ENCODE measurements at places on chromosomes 16 and 17.

GRCh38 chr16:31696968-31697743 lies 169.5 kb downstream of the AHSP start:
- DNase-seq, result peak; percentile 39

GRCh38 chr17:66339561-66339960 lies 37.1 kb downstream of the PRKCA start:
- no peak for DNase-seq

GRCh38 chr17:77457572-77458201 lies 316.9 kb downstream of the SEC14L1 start:
- no peak for DNase-seq

GRCh38 chr16:783404-784161 lies 4.6 kb downstream of the RPUSD1 start:
- no peak for DNase-seq

GRCh38 chr17:28142305-28142704 lies 99.8 kb downstream of the NLK start:
- DNase-seq, result no peak

DNA sequence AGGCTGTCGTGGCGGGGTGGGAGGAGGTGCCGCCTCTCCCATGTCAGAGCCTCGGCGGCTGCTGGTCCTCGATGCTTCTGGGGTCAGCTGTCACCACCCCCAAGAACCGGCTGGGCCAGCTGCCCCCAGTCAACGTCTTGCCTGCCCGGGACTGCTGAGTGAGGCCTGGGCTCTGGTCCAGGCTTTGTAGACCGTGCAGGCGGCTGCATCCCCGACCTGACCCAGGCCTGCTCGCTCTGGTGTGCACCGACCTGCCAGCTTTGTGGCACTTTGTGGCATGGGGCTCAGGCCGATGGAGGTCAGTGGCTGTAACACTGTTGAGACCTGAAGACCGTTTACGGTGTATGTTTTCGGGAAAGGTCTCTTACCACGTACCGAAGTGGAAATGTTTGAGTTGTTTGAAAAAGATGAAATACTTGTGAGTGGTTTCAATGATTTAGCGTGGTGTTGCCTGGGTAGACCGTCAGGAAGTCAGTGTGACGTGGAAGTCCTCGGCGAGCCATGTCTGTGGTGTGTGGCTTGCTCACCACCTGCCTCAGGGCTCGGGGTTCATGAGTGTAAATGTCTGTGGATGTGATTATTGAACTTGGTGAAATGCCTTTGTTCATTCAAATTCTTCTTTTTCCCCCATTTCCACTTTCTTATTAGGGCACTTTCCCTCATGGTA lies 53.2 kb upstream of the ZNF750 start:
- DNase-seq, result no peak

- DNase-seq, result peak; percentile 76
Observed at GRCh38 chr17:48241131-48241591, 133.6 kb downstream of the SNX11 start.

- no peak for DNase-seq
Observed at GRCh38 chr17:16513873-16514272, 21.9 kb upstream of the LRRC75A start.

- no peak for DNase-seq
Observed at GRCh38 chr16:5607169-5607568, 509.6 kb upstream of the EEF2KMT start.

- no peak for DNase-seq
Observed at GRCh38 chr16:4976611-4977145, 18.5 kb downstream of the SEC14L5 start.

GRCh38 chr17:30292286-30292858 lies 628 bp upstream of the BLMH start:
- no peak for DNase-seq

DNA sequence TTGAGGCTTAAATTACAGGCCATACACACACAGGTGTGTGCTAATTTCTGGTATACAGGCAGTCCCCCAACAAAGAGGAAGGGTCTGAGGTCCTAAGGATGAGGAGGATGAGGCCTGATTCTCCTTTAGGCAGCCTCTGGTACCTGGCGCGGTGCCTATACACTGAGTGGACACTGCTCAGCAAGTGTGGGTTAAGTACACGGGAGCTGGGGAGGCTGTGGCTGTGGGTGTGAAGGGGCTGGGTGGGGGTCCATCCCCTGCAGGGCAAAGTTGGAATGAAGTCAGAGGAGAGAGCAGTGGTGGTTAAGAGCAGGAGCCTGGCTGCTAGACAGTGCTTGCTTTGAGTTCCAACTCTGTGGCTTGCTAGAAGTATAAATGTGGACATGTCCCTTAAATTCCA lies 10.9 kb downstream of the MRM1 start:
- DNase-seq, result no peak

DNA sequence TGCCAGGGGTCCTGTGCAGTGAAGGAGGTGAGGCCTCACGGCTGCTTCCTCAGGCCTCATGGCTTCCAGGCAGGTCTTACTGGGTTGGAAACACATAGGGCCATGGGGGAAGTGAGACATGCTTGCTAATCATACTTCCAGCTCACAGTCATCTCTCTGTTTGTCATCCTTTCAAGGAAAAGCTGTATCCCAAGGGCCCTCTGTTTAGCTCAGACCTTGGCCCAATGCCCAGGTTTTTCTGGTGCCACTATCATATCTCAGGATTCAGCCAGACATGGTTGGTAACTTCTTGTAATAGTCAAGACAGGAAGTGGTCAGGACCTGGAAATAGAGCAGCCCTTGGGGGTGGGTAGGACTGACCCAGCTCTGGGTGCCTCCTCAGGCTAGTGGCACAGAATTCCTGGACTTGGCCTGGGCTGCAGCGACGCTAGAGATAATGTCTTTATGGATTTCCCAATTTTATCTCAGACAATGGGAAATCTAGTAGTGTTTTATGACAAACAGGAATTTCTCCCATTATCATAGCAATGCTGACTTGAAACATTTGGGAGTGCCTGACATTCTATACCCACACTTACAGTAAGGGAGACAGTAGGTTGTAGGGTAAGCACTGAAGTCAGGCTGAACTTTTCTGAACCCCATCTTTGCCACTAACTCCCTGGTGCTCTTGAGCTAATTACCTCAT lies 13.5 kb upstream of the ITGB3 start:
- DNase-seq, result peak; percentile 93

Data from AML-193 (cell line).